ENCODE measurements at places on chromosomes 16 and 17.

DNA sequence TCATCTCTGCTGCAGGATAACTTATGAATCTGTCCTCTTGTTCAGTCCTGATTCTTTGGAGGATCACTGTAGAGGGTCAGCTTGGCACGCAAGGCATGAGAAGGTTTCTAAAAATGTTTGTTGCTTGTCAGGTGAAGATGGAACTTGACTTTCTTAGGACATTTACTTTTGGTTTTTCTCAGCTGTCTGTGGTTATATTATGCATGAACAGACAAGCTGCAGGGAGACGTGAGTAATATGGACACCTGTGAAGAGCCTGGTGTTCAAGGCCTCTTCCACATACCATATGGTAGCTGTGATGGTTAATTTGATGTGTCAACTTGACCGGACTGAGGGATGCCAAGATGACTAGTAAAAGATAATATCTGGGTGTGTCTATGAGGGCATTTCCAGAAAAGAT is 270.2 kb upstream of the CPHXL start:
- no peak for DNase-seq

GRCh38 chr17:13599864-13600263 is 1.9 kb downstream of the HS3ST3A1 start:
- DNase-seq, result no peak

DNA sequence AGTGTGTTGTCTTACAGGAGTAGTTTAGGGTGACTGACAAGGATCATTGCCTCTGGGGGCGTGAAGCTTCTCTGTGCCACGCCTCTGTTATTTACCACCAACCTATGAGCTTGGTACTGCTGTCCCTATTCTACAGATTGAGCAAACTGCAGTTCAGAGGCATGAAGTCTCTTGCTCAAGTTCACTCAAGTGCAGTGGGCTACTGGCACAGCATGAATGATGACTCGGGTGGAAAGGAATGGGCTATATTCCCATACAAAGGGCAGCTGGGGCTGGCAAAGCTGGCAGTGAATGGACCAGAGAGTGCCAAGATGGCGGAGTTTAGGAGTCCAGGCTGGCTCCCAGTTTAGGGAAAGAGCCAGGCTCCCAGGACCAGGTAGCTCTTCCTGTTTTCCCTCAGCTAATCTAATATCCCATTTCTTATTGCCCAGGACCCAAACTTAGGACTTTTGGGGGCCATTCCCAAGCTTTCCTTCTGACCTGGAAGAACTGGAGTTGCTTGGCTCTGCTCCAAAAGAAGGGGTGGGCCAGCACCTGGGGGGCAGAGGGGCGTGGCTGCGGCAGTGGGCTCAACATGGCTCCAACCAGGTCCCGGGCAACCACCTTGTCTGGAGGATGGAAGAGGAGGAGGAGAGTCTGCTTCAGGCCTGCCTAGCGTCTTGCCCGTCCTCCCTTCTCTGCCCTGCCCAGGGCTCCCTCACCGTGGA is 12.9 kb downstream of the PLK1 start:
- DNase-seq, result no peak

DNA sequence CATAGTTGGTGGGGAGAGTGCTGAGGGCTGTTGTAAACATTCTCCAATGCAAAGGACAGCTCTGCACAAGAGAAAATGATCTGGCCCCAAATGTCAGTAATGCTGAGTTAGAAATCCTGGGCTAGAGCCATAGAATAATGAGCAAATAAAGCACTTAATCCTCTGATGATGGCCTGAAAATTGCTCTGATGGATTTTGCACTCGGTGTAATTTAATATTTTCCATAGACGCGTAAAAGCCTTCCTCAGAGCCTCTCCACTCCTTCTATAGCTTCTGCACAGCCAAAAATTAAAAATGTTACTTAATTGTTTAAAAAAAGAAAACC is 23.7 kb downstream of the FAM20A start:
- DNase-seq, result no peak

GRCh38 chr16:52676959-52677358 is 130.0 kb upstream of the TOX3 start:
- no peak for DNase-seq

GRCh38 chr17:74567397-74567796 is at the start of gene CD300H:
Gene CD300H, minus strand, starts transcription at chr17:74567509.
- DNase-seq, result no peak

DNA sequence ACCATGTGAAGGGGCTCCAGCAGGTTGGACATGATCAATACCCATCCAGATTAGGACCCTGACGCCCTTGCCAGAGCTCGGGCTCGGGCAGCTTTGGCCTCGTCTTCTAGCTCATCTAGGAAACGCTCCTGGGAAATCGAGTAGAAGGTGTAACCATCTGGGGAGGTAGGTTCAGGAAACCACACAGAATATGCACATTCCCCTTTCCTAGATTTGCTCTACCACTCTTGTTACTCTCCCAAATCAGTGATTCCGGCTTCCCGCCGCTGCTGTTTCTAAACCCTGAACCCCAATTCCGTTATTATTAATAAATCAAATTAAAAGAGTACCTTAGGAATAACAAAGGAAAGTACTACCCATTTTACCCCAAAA is 507 bp downstream of the COA3 start:
- DNase-seq, result no peak

- no peak for DNase-seq
Observed at GRCh38 chr16:84138824-84139627, 6.0 kb downstream of the HSDL1 start.

DNA sequence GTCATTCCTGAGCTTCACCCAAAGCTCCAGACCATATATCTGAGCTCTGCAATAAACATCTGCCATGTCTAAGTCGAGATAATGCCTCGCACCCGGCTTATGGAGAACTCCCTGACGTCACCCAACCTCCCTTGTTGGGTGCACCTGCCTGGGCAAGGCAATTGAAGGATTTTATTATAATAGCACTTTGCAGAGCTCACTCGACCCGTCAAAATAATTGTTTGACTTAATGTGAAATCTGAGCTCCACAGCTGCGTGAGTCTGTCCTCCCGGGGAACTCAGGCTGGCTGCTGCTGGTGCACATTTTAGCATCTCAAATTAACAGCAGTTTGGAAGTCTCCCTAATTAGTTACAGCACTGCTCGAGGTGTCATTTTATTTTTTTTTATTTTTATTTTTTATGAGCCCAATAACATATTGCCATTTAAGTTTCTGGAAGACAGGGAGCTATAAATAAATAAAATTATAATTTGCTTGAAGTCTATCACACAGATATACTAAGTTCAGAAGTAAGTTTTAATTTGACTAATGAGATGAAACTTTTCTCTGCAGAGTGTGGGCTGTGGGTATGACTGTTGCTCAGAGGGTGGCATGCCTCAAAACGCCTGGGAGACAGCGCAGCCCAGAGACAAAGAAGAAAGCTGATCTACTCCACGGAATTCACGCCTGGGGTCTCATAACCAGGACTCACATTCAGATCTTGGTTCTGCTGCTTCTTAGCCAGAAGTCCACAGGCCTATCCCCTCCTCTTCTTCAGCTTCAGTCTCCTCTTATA is 401.4 kb upstream of the C16orf82 start:
- no peak for DNase-seq

GRCh38 chr16:73610160-73610559 is 562.2 kb upstream of the ZFHX3 start:
- DNase-seq, result no peak

- DNase-seq, result no peak
Observed at GRCh38 chr17:80352991-80353665, 61.8 kb upstream of the ENDOV start.
